ENCODE measurements at places on chromosomes 11 and 22.
A peak's percentile ranks its signal among the peaks of the same experiment; 100 is the strongest.

DNA sequence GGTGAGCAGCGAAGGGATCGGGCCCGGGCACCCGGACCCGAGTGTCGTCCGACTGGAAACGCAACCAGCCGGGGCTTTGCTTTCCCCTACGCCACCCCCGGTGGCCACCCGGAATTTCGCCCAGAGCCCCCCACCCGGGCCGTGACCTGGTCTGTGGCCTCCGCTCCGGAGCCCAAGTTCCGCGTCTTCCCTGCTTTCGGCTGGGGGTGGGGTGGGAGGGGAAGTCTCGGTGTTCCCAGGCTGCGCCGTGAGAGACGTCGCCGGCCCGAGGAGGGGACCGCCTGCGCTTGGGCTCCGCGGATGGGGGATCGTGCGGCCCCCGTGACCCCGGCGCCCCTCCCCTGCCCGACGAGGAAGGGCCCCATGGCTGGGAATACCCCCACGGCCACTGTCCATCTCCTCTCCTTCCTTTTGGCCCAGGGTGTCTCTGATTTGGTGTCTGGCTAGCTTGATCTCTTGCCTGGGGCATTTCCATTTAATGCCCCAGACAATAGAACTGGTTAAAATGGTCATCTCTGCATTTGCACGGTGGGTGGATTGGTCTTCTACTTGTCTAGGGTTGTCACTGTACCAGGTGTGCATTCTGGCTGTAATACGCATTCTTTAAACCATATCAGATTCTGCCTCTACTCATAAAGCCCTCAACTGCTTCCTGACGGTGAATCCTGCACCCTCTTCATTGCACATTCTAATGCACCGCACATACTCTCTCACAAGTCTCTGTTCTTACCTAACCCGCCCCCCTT is 789 bp downstream of the SIK2 start:
- DNase-seq, result no peak

DNA sequence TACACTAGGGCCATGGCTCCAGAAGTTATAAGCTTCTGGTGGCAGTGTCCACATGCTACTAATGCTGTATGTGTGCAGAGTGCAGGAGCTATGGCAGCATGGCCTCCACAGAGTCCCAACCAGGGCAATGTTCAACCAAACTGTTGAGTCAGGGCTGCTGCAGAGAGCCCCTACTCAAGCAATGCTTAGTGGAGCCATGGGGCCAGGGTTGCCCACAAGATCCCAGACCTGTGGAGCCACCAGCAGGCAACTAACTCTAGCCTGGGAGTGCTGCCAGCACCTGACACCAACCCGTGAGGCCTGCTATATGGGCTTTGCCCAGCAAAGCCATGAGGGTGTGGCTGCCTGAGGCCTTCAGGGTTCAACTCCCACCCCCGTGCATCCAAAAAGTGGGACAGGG is 655.2 kb downstream of the TBC1D22A start:
- no peak for DNase-seq

GRCh38 chr22:17830043-17830961 is 56.0 kb upstream of the BID start:
- peak; percentile 70 for DNase-seq

GRCh38 chr22:49227670-49228069 is 600.0 kb downstream of the BRD1 start:
- DNase-seq, result no peak

GRCh38 chr11:18352581-18352980 is 30.2 kb downstream of the GTF2H1 start:
- no peak for DNase-seq

DNA sequence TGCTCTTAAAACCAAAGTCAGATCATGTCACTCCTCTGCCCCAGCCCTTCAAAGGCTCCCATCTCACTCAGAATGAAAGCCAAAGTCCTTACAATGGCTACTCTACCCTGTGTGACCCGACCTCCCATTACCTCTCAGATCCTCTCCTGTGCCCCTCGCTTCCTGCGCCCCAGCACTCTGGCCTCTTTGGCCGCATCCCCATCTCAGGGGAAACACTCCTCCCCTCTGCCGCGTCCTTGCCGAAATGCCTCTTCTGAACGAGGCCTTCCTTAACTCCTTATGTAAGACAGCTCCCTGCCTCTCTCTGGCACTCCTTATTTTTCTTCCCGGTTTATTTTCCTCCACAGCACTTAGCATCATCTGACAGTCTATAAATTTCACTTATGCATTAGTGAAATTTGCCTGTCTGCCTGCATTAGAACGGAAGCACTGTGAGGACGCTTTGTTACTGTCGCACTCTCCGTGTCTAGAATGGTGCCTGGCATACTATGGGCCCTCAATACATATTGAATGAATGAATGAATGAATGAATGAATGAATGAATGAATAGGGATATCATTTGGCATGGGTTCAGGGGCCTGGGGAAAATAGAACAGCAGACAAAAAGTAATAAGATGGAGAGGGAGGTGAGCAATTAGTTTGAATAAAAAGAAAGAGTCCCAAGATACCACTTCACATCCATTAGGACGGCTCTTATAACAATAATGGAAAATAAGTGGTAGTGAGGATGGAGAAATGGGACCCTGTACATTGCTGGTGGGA is 137.8 kb downstream of the CEP164 start:
- no peak for DNase-seq

DNA sequence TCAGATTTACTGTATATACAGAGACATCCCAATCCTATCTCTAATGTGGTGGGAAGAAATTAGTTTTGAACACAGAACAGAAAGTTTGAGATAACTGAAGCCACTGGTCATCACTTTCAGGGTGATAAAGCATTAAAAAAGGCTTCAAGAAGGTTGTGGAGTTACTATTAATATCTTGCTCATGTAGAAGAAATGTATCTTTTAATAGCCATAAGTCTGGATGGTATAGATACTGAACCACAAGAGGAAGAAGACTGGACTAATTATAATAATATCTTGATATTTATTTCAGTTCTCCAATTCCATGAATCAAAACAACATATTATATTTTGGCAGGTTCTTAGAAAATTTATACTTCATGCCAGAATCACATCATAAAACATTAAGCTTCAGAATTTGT is 137.1 kb downstream of the TMEM135 start:
- no peak for DNase-seq

DNA sequence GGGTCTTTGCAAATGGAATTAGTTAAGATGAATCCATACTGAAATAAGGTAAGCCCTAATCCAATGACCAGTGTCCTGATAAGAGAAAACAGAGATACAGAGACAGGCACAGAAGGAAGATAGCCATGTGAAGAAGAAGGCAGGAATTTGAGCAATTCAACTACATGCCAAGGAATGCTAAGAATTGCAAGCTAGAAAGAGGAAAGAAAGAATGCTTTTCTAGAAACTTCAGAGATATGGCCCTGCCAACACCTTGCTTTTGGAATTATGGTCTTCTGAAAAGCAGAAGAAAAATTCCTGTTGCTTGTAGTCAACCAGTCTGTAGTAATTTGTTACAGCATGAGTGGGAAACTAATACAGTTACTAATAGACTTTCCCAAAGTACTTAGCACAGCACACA is 111.3 kb downstream of the SLC17A6 start:
- no peak for DNase-seq

DNA sequence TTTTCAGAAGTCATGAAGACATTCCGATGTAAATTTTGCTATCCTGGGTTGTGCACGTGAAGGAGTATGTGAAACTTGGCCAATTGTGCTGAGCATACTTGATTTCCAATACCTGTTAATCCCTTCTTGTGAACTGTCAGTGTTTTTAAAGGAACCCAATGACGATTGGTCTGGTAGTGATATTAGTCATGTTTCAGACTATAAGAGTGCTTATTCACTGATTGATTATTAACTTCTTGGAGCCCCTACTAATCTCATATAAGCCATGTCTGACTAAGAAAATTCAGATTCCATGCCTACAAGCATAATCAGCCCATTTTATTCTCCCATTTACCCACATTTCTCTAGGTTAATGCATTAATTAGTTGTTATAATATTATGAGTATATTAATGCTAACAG is 330.8 kb upstream of the MTNR1B start:
- no peak for DNase-seq

DNA sequence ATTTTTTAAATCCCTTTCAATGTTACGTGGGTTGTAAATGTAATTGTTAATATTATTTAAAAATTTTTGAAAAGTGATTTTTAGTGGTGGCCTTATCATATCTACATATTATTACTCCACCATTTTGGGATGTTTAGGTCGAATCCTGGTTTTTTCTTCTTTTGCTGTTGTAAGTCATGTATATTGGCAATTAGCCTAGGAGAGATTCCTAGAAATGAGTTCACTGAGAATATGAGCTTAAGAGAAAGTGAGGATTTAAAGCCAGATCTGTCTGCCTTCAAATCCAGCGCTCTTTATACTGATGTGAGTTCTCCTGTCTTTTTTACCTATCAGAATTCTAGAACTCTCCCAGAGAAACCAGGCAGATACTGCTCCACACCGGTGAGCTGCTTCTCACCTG is 56.1 kb downstream of the PTPRJ start:
- no peak for DNase-seq

DNA sequence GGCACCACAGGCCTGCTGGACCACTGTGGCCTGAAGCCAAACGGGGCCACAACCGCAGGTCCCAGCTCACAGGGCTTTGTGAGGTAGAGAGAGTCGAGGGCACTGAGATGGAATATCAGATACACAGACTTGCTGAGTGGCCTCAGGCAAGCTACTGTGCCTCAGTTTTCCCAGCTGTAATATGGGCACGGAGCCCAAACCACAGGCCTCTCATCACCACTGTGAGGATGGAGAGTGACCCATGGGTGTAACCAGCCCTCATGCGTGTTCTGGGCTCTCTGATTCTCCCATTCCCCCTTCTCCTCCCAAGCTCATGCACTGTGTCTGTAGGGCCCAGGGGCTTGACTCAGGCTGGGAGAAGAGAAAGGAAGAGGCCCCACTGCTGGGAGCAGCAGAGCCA is 4.2 kb downstream of the UNC93B1 start:
- no peak for DNase-seq

GRCh38 chr11:75384438-75385080 is 14.8 kb upstream of the RPS3 start:
- DNase-seq, result peak; percentile 36

DNA sequence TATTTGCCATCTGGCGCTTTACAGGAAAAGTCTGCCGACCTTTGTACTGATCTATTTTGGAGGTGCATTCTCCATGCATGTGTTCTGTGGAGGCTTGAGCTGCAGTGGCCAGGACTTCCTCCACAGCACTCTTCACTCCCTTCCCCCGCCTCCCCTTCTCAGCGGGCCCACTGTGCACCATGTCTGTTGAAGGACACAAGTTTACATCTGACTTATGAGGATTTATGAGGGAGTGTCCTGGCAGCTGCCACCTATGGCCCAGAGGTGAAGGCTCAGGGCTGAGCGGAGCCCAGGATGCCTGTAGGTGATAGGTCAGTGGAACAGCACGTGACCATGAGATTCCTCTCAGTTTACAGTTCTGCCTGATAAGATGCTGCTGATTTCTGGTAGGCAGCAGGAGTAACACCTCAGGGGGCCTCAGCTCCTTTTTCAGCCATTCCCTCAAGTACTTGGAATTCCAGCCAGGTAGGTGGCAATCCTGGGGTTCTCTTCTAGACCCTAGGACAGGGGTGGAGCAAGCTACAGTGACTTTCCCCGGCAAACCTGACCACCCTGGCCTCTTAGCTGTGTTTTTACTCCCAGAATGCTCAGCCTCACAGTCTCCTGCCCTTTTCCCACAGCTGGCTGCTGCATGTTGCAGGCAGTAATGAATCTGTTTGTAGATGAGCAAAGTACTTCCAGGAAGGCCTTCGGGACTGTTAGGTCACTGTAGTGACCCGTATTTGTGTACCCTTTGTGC is 59.9 kb downstream of the PPFIBP2 start:
- no peak for DNase-seq

DNA sequence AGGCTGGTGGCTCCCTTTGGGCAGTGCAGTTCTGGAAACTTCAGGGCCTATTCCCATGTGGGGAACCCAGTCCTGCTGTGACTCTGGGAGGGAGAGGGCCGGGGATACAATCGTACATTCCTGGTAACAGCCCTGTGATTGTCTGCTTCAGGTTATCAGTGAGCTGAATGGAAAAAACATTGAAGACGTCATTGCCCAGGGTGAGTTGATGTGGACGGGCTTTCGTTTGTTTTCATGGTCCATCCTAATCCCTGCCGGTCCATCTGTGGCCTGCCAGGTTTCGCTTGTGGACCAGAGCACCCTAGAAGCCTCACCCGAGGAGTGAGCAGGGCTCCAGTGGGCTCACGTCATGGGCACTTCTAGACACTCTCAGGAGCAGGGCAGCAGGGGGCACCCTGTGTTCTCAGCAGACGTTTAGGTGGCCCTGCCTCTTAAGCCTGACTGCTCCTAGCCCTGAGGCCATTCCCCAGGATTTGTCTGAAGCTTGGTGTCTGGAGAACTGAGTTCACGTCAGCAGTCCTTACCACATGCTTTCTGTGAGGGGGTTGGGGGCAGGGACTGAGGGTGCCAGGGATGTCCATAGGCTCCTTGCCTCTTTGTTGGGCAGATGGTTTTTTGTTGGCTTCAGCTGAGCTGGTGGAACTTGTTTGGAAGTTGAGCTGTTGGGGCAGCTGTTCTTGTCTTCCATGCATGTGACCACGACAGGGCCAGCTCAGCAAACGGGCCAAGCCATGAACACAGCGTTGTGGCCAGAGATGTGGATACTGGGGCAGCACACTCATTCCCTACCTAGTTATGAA is 1.9 kb downstream of the RPLP2 start:
- no peak for DNase-seq

DNA sequence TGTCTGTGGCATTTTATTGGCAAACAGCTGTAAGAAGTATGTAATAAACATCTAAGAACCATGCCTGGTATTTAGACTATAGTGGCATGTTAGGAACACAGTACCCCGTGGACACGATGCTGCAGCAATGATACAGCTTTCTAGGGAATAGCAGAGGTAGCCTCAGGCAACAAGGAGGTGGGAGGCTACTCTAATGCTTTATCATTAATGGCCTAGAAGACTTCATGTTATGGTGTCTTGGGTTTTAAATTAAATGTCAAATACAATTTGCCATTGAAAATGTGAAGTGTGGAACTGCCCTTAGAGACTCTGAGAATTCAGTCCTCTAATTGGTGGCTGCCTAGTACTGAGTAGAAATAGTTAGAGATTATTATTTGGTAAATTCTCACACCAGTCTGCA is 516.9 kb downstream of the CNTN5 start:
- no peak for DNase-seq

GRCh38 chr11:6418557-6419008 is 311 bp downstream of the APBB1 start:
- DNase-seq, result no peak

GRCh38 chr22:39522567-39523300 is 2.4 kb downstream of the ATF4 start:
- no peak for DNase-seq

DNA sequence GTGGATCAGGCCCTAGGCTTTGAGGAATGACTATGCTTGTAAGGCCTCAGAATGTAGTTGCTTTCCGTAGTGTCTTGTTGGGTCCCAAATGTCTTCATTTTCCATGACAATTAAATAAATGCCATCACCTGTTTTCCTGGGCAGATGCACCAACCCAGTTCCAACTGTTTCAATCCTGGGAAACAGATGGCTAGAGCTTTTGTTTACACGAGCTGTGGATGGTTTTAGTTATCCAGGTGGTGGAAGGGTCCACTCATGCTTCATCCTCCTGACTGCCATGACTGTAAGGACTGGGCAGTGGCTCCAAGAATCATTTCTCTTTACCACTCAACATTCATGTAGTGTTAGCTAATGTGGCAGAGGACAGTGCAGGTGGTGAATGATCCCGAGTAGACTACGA is 8.6 kb downstream of the RCN1 start:
- no peak for DNase-seq

Measured in NCI-H510A (cell line).